CD4-positive, CD25-positive, alpha-beta regulatory T cell (primary cell): ENCODE measurements at places on chromosomes 1 and 21.
A peak's percentile ranks its signal among the peaks of the same experiment; 100 is the strongest.

GRCh38 chr1:22296701-22297591, 154.0 kb upstream of the WNT4 start:
- DNase-seq = no peak

- DNase-seq = no peak
Observed at GRCh38 chr1:166189126-166189525, 22.3 kb upstream of the FAM78B start.

- DNase-seq = no peak
Observed at GRCh38 chr21:14844001-14844400, 220.8 kb downstream of the NRIP1 start.

- DNase-seq = no peak
Observed at GRCh38 chr1:29436181-29436785, 200.0 kb downstream of the PTPRU start.

- peak; percentile 63 for DNase-seq
Observed at GRCh38 chr1:172451002-172451443, 7.2 kb upstream of the PIGC start.

DNA sequence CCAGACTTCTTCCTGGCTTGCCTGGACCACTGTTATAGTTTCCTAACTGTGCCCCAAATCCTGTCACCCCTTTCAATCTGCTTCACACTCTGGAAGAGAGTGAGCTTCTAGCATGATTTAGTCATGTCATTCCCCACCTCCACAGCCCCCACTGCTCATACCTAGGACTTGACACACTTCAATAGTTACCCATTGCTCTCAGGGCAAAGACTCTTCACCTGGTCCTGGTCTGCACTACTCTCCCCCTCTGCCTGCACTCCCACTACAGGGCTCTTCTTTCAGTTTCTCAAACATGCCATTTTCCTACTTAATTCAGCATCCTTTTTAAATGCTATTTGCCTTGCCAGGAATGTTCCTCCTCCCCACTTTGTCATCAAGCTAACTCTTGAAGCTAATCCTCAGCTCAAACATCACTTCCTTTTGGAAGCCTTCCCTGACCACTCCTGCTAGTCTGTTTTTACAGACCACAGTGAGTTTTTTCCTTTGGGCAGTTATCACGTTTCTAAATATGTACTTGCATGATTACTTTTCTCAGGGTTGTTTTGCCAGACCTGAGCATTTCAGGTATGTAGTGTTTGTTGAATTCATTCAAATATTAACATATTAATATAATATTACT, 24.7 kb downstream of the CYP2J2 start:
- DNase-seq = no peak

DNA sequence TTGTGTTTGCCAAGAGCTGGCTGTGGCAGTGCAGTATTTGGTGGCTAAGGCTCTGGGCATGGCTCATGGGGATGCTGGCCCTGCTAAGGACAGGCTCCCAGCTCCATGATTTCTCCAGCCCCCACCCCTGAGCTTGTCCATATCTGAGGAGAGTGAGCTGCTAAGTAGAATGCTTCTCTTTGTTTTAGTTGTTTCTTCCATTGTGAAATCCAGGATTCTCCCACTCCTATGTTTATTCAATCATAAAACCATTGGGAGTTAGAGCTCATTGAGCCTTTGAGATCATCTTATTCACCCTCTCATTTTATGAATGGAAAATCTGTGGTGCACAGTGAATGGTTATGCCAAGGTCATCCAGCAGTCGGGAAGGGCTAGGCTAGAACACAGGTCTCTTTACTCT, 188.8 kb downstream of the TNR start:
- DNase-seq = no peak

- DNase-seq = no peak
Observed at GRCh38 chr21:42321231-42321630, 6.0 kb upstream of the TFF3 start.

DNA sequence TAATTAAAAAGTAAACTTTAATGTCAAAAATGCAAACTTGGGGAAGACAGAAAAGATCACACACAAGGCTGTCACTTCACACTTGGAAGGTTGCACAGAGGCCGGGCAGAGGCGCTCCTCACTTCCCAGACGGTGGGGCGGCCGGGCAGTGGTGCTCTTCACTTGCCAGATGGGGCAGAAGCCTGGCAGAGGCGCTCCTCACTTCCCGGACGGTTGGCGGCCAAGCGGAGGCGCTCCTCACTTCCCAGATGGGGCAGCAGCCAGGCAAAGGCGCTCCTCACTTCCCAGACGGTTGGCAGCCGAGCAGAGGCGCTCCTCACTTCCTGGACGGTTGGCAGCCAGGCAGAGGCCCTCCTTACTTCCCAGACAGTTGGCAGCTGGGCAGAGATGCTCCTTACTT, 25.8 kb upstream of the IL6R start:
- no peak for DNase-seq

GRCh38 chr1:93882269-93882668, 3.3 kb upstream of the DNTTIP2 start:
- DNase-seq = no peak

DNA sequence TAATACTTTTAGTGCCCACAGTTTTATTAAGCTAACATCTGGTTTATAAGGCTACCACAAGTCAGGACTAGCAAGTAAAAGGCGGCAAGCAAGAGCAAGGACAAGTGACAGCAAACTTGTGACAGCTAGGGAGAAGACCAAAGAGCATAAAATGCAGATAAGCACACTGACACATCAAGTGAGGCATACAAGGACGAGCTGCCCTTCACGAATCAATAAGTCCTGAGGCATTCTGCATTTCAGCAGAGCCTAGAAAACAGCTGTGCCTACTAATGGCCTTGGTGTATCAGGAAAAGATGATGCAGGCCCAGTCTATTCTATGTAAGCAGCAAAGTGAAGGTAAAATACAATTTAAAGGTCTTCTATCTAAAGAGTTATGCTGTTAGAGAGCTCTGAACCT, 74.8 kb downstream of the KRTAP19-8 start:
- DNase-seq = no peak

- DNase-seq = no peak
Observed at GRCh38 chr1:153578490-153578889, 12.8 kb upstream of the S100A2 start.
